ENCODE measurements at places on chromosomes 16 and 17.

- DNase-seq, result no peak
These were observed 873 bp downstream of the USP10 start for GRCh38 chr16:84700446-84701300.

DNA sequence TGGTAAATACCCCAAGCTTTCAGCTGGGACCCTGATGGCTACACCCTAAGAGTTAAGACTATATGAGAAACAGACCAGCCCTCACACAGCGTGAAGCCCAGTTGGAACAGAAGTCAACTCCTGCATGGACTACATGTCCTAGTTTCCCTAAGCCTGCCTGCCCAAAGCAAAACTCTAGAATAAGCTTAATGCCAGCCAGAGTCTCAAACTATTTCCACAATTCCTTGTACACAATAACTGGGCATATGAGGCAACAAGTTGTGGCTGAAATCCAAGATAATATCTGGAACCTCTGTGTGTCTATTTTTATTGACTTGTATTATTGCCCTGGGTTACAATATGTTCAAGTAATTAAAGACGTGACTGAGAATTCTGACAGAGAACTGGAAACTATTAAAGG lies 19.4 kb downstream of the MYH10 start:
- peak; percentile 74 for DNase-seq

DNA sequence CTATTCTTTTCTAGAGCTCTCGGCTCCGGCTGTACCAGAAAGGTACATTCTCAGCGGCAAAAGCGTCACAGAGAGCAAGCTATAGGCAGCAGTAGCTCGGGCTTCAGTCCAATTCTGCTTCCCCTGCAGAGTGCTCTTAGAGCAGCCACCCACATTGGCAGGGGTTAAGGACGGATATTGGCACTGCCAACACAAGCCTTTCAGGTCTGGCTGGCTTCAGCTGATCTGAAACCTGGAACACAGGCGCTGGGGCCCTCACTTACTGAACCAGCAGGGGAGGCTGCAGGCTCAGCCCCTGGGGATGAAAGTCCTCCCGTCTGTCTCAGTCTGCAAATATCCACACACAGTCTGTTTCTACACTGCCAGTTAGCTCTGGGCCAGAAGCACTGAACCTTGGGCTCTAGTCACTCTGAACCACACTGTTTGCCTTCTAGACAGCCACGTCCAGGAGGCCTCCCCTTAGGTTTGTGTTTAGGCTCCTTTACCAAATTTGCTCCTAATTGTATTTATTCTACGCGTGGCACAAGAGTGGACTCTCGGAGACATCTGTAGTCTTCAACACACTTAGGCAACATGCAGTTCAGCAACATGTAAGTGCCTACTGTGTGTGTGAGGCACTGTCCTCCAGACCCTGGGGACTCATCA lies 40.1 kb downstream of the HIC1 start:
- peak; percentile 72 for DNase-seq

GRCh38 chr17:42883802-42884558 lies 16.6 kb upstream of the G6PC1 start:
- DNase-seq, result peak; percentile 45

DNA sequence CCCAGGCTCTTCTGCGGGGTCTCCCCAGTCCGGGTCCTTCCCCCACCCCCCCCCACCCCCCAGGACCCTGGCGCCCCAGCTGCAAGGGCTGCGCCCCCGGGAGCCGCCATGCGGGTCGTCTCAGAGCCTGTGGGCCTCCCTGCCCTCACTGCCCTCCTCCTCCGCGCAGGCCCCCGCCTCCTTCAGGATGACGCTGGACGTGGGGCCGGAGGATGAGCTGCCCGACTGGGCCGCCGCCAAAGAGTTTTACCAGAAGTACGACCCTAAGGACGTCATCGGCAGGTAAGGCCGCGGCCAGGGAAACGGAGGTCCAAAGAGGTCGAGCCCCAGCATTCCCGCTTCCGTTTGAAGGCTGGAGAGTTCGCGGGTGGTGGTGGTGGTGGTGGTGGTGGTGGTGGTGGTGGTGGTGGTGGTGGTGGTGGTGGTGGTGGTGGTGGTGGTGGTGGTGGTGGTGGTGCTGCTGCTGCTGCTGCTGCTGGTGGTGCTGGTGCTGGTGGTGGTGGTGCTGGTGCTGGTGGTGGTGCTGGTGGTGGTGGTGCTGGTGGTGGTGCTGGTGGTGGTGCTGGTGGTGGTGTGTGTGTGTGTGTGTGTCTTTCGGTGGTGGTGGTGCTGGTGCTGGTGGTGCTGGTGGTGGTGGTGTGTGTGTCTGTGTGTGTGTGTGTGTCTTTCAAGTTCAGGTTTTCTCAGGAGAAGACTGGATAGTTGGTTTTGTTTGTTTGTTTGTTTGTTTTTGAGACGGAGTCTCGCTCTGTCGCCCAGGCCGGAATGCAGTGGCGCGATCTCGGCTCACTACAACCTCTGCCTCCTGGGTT lies 615 bp downstream of the PHKG2 start:
- peak; percentile 57 for DNase-seq

- DNase-seq, result no peak
These were observed 8.0 kb downstream of the SECTM1 start for GRCh38 chr17:82325286-82326180.

DNA sequence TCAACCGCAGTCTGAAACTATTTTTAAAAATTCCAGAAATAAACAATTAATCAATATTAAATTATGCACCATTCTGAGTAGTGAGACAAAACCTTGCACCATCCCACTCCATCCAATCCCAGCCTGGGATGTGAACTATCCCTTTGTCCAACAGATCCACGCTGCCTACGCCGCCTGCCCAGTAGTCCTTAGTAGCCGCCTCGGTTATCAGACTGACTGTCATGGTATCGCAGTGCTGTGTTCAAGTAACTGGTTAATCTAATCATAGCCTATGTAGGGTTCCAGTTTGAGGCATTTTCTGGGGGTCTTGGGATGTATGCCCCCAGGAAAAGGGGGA lies 437.7 kb downstream of the HS3ST3B1 start:
- DNase-seq, result peak; percentile 20

Measured in trophoblast cell (in vitro differentiated cells and primary cell).